ENCODE measurements at places on chromosomes 12 and 14.
A peak's percentile ranks its signal among the peaks of the same experiment; 100 is the strongest.

DNA sequence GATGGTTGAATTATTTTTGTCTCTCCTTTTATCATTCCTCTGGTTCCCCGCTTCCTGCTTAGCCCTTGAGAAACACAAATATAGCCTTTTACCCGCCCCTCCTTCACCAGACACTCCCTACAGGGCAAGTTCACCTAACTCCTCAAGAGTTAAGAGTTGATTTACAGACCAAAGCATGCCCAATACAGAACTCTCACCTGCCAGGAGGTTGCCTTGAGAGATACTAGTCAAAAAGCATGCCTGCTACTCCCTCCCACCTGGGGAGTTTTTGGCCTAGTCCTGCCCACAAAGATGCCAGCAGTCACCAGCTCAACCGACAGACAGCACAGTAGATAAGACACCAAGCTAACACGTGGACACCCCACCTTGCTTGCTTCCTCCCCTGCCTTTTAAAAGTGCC, 11.2 kb downstream of the LGMN start:
- ATAC-seq = no peak

- ATAC-seq = peak; percentile 78
Observed at GRCh38 chr12:93127582-93128331, 198.7 kb upstream of the EEA1 start.

GRCh38 chr14:60815371-60815770, 80.8 kb downstream of the MNAT1 start:
- ATAC-seq = no peak

GRCh38 chr12:125148316-125148715, 83.1 kb downstream of the AACS start:
- peak; percentile 38 for ATAC-seq

DNA sequence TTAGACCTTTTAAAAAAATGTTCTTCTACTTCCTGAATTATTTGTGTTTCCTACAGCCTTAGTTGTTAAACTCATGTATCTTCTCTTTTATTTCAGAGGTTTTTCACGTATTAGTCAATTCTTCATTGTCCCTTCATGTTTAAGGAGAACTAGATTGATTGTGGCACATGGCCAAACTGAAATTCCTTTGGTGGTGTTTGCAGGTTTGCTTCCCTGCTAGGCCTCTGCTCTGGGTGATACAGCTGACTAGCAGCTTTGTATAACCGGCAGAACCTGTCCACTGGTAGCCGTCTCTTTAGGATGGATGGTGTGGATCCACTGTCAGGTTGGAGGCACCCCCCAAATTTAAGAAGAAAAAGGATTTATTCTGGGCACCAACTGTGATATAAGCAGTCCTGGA, 262.1 kb downstream of the FBXL14 start:
- ATAC-seq = peak; percentile 77

DNA sequence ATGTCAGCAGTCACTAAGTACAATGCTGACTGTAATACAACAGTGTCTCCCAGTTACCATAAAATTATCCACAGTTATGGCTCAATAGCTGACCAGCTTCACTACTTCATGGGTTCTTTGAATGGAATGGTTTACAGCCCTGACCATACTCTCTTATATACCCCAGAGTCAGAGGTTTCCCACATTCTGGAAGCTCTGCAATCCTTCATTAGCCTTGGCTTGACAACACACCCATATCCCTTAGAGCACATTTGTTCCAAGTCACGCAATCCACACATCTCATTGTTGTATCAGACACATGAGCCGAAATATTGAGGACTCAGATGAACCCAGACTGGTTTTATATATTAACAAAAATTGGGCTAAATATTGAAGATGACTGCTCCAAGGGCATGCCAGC, 209.4 kb upstream of the PLXNC1 start:
- ATAC-seq = no peak

DNA sequence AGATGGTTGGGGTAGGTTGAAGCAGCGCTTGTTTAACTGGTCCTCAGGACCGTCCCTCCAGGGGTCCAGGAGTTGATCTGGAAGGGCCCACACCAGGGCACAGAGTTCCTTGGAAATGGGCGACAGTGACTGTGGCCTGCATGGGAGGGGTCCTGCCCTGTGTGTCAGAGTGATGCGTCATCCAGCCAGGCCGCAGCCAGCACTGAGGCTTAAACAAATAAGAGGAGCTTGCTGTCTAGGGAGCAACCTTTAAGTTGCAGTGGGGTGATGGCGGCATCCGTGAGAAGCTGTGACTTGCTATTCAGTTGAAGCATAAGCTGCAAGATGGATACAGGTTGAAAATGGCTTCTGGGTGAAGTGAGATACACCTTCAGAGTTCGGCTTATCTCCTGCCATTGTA, 20.2 kb downstream of the DCAF4 start:
- ATAC-seq = no peak

DNA sequence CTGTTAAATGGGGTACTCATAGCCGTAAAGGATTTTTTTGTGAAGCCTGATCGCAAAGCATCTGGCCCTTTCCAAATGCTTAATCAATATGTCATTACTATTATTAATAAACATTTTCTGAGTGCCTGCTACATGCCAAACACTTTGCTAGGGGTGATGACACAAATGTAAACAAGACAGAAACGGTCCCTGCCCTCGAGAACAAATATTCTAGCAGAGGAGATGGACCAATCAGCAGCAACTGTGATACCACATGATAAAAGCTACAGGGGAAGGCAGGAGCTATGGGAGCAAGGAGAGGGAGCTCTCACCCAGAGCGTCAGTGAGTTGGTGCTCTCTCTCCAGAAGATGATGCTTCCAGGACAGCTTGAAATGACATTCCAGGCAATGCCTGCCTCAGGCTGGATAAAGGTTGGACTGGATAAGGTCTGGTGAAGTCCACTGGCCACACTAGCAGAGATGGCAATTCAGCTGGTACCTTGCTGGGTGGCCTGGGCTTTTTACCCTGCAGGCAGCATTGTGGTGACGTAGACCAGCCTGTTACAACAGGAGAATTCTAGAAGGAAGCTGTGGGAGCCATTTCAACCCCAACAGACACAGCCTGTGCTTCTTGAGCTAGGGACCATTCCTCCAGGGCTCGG, 41.1 kb downstream of the ERH start:
- ATAC-seq = no peak

GRCh38 chr14:70788898-70789297, 20.4 kb downstream of the MAP3K9 start:
- ATAC-seq = no peak

DNA sequence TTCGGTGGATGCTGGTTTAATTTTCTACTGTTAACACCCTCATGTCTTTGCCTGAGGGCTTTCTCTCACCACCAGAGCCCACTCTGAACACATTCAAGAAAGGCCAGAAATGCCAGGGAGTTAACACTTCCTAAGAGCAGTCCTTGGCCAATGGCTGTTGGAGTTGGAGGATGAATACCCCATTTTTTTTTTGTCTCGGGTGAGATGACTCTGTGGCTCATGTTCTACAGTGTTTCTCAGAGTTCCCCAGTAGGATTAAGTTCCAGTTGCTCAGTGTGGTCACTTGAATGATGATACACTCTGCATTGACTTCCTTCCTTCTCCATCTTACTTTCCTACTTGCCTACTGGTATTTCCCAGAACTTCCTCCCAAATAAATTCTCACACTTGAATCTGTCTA, 65.8 kb downstream of the FOS start:
- ATAC-seq = no peak

GRCh38 chr12:114967151-114967550, 283.2 kb upstream of the TBX3 start:
- ATAC-seq = no peak

GRCh38 chr12:48744251-48745008, 27.9 kb upstream of the CCNT1 start:
- no peak for ATAC-seq

DNA sequence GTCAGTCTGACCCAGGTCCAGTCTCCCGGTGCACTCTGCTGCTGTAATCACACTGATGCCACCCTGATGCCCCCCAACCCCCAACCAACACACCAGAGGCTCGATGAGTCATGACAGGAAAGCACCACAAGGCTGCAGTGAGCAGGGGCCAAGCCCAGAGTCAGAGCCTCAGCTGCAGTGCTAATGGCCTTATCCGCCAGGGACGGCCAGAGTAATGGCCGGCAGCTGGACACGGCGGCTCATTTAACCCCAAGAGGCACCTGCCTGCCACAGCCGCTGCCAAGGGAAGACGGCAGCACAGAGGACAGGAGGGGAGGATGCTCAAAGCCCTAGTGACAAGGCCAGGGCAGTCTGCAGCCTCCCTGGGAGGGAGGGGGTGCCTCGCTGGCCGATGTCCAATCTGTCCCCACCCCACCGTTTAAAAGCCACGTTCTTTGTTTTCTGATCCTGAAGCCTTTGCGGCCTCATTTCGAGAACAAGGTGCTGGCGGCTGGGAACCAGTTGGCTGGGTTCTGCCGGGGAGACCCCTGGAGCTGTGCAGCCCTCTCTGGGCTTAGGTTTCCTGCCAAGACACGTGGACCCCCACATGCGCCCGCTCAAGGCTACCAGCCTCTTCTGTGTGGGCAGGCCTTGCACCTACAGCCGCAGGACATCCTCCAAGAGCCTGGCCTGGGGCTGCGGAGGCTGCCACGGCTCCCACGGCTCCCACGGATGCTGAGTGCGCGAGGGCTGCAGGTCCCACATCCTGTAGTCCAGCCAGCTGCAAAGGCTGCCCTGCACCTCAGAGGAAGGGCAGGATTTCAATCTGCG, 13.1 kb downstream of the CCDC85C start:
- ATAC-seq = peak; percentile 16

GRCh38 chr14:65002586-65003210, 16.0 kb downstream of the FNTB start:
- no peak for ATAC-seq

DNA sequence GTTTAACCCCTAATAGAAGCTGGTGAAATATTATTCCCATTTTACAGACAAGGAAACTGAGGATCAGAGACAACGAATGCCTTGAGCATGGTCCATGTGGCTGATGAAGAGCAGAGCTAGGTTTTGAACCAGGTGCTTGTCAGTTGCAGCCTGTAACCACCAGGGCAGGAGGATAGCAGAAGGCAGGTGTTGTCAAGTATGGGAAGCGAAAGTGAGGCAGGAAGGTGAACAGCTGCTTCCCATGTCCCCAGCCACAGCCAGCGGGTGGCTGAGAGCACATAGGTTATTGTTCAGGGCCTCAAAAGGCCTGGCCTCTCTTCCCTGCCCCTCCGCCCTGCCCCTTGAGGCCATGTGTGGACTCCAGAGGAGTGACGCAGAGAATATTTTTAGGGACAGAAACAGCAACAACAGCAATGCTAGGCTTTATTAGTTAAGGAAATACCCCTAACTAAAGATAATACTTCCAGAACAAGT, 39.6 kb downstream of the IQSEC3 start:
- ATAC-seq = peak; percentile 44

GRCh38 chr12:37666069-37666781, 650.3 kb upstream of the ALG10B start:
- ATAC-seq = no peak

GRCh38 chr12:106030210-106031071, 108.3 kb downstream of the NUAK1 start:
- no peak for ATAC-seq

DNA sequence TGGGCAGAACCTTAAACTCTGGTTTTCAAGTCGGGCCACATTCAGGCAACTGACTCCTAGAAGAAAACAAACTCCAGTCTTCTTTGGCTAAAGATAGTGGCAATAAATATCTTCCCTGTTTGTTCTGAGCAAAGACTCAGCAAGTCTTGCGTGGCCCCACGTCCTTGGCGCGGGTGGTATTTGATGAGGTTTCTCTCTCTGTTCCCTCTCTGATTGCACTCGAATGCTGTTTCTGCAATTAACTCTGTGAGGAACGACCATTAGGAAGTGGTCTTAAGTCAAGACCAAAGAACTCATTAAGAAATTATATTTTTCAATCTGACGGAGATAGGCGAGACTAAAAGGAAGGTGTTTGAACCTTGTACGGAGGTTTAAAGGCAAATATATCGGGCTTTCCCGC, 177.6 kb downstream of the TMEM132C start:
- ATAC-seq = no peak

GRCh38 chr14:62301080-62301479, 538.9 kb downstream of the SNAPC1 start:
- ATAC-seq = no peak

DNA sequence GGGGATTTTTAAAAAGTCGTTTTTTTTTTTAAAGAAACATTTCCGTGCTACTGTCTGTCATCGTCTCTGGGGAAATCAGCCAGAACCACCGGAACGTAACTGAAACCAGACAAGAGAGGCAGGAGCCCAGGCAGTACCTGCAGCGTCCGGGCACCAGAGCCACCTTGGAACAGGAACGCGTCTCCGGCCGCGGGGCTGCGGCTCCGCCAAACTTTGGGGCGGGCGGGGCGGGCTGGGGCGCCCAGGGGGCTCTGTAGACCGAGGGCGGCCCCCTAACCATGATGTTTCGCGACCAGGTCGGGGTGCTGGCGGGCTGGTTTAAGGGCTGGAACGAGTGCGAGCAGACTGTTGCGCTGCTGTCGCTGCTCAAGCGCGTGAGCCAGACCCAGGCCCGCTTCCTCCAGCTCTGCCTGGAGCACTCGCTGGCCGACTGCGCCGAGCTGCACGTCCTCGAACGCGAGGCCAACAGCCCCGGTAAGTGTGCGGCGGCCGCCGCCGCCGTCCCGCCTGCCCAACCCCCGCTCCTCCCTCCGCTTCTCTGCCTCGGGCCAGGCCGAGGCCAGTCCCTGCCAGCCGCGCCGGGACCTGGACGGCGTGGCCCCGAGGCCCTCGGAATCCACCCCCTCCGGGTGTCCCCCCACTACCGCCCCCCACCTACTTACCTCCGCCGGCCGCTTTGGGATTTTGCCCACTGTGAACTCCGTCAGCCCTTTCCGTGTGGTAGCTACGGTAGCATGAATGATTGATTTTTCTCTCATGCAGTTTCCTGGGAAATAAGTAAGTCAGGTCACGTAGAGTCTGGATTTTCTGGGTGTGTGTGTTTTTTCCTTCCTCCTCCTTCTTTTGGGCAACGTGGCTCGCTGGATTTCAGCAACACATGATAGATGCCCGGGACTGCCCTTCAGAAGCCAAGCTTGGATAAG, 972 bp downstream of the SAMD4A start:
- peak; percentile 7 for ATAC-seq

All from esophagus mucosa (tissue), 1 donor.